ENCODE measurements at places on chromosomes 7 and 10.

GRCh38 chr7:87339373-87339897 is 6.0 kb upstream of the CROT start:
- DNase-seq = no peak

DNA sequence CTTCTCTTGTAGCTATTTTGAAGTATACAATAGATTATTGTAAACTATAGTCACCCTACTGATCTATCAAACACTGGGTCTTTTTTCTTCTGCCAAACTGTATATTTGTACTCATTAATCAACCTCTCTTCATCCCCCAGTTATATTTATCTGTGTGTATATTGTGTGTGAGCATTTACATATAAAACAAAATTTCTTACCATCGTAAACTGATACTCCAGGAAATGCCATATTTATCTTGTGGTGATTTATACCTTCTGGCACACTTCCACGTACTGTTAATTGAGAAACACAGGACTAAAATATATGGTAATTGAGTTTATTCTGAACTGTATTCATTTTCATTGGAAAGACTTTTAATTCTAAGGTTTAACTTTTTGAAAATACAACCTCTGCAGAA is 18.9 kb downstream of the ANLN start:
- no peak for DNase-seq

- no peak for DNase-seq
Measured at GRCh38 chr7:107701191-107701590, 40.6 kb downstream of the SLC26A4 start.

DNA sequence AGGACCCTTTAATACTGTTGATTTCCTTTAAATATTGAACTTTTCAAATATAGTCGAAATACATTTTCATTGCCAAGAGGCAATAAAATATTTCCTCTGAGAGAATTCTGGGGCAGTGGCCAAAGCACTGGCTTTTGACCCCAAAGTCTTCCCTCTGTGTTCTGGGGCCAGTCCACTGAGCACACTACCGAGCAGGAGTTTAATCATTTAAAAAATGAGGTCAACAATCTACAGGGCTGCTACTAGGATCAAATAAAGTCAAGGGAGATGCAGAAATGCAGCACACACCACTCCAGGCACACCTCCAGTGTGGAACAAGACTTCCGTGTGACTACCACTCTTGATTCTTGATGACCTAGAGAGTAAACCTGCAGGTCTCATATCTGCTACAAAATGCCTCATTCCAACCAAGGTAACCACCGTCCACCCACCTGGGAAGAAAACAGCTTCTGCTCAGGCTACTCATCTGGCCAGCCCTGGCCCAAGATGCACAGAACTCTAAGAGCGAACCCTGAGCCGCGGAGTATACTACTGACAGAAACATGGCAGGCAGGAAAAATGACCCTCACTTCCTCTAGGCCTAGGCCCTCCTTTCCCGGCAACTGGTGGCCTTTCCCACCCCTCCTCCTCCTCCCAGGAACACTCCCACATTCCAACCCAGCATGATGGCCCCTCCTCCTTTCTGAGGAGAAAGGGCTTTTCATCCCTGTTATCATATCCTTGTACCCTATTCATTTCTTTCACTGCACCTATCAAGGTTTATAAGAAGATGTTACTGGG is 97.7 kb downstream of the ALOX5 start:
- DNase-seq = no peak

DNA sequence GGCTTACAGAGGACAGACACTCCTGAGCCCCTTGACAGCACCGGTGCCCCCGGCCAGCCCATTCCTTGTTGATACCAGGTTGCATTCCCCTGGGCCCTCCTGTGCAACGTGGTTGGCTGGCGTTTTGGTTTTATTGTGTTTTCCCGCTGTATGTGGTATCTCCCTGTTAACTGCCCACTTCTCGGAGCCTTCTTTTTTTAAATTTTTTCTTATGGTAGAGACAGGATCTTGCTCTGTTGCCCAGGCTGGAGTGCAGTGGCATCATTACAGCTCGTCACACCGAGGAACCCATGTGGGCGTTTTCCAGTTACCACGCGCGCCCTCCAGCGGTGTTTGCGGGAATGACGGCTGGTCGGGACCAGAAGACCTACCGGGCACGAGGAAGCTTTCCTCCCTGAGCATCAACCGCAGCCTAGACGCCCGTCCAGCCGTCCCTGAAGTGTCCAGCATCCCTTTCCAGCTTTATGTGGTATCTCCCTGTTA is 16.9 kb upstream of the ZFAND2A start:
- DNase-seq = peak; percentile 81

DNA sequence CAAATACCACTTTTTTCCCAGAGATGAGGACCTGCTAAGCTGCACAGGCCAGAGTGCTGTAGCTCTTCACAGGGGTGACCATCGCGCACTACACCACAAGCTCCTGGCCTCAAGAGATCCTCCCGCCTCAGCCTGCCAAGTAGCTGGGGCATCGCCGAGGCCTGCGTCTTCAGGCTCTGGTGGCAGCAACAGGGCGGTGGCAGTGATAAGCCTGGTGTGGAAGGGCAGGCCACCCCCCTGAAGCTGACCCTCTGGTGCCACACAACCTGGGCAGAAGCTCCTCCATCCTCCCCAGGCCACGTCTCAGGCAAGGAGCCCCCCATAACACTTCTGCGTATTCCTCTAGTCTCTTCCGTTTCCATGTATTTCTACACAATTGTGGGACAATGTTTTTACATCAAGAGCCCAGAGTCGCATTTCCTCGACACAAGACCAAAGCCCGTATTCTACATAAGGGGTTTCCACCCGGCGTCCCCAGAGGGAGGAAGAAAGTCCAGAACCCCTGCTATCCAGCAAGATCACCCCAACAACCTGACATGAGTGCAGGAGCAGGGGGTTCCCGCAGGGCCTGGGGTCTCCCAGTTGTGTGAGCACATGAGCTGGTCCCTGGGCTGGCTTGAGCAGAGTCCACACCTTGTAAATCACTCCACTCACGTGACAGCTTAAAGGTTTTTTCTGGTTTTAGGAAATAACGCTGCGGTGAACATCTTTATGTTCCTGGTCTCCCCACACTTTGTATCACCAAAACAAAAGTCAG is 37.6 kb upstream of the NCAPG2 start:
- no peak for DNase-seq

DNA sequence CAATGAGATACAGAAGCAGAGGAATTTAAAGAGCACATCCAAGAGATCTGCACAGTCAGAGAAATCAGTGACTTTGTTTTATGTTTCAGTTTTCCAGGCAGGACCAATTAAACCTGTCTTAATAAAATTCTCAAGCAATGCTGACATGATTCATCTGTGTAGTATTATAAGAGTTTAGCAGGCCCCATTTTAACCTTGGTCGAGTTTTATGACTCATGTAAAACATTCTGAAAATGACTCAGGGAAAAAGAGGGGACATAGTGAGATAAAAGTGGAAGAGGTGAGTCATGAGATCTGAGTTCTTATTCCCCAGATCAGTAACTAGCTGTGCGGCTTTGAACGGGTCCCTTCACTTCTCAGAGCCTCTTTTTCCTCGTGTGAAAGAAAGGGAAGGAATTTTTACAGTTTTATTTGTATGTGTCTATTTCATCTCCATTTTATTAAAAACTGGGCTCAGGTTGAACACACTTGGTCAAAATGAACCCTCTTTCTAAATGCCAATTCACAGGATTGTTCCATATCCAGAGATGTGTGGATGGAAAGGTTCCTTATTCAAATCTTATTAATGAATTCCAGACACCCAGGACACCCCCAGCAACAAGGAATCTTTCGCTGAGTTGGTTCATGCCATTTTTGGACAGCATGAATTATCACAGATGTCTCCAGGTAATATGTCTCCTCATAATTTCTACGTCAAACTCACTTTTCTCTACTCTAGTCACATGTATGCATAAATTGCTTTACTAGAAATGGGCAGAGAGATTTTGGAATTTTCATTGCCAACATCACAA is 143.2 kb downstream of the JAZF1 start:
- no peak for DNase-seq

DNA sequence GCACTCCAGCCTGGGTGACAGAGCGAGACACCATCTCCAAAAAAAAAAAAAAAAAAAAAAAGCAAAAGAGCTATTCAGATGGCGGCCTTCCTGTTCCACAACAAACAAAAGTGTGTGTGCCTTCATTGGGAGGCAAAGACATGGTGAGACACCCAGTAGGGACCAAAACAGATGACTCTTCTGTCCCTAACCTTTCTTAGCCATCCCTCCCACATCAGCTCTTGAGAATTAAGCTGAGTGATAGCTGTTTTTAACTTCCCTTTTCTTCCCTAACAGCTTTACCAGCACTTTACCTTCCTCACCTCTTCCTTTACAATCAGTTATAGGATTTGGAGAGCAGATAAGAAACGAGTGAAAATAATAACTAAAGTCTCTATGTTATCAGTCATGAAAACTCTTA is 48.2 kb downstream of the ARMH3 start:
- DNase-seq = no peak

GRCh38 chr10:35421553-35422178 is 85.4 kb downstream of the CCNY start:
- no peak for DNase-seq

DNA sequence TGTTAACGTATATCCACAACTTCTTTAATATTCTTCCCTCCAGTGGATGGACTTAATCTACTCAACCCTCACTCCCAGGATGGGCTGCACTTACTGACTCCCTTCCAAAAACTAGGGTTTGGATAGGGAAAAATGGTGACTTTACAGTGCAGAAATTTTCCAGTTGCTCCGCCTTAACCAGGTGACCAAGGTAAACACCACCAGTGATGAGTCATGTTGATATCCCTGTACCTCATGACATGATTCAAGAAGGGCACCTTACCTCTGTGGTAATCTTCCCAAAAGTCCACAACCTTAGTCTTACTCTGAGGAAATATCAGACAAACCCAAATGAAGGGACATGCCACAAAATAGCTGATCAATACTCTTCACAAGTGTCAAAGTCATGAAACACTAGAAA is 3.5 kb upstream of the GSTK1 start:
- DNase-seq = no peak

DNA sequence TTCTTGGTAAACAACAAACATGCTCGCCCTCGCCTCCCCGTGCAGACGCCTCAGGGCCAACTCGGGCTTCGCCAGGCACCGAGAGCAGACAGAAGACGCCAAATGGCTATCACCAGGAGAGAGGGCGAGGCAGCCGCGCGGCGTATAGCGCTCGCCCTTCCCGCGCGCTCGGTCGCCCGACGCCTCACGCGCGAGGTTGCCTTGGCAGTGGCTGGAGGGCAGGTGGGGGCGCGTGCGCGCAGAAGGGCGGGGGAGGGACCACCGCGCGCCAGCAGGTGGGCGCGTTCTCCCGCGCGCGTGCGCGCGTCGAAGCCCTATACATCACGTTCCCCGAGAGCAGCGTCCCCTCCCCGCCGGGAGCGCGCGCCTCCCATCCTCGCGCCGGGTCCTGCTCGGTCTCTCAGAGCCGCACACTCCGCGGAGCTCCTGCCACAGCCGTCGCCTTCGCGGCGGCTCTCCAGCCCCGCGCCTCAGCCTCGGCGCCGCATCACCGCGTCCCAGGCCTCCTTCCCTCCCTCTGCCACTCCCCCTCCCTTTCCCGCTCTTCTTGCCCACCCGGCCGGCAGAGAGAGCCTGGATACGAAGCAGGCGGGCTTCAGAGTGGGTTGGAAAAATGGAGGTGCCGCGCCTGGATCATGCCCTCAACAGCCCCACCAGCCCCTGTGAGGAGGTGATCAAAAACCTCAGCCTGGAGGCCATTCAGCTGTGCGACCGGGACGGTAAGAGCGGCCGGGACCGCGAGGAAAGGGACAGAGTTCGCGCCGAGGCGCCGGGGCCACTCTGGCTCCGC is at the start of gene PHYHIPL:
Gene PHYHIPL, plus strand, starts transcription at position 403 of the 790 bp plus-strand sequence. Its CDS starts 211 bp downstream, at position 614.
- no peak for DNase-seq
